Esophagus squamous epithelium (tissue), 5 donors: ENCODE measurements at places on chromosomes 5 and 9.

GRCh38 chr5:111511831-111512374 lies 432 bp downstream of the STARD4 start:
- DNase-seq = no peak

DNA sequence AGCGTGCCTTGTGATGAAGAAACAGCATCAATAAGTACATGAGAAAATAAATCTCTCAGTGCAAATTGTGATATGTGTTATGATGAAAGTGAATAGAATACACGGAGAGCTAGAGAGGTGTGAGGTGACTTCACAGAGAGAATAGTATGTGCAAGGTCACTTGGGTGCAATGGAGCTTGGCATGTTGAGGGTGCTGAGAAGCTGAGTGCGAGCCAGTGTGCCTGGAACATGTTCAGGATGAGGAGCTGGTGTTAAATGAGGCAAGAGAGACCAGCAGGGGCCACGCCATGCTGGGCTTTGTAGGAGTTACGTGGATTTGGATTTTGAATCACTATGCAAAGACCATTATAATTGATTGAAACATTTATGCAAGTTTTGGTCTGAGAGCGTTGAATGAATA lies 12.8 kb upstream of the RPS23 start:
- DNase-seq = no peak

DNA sequence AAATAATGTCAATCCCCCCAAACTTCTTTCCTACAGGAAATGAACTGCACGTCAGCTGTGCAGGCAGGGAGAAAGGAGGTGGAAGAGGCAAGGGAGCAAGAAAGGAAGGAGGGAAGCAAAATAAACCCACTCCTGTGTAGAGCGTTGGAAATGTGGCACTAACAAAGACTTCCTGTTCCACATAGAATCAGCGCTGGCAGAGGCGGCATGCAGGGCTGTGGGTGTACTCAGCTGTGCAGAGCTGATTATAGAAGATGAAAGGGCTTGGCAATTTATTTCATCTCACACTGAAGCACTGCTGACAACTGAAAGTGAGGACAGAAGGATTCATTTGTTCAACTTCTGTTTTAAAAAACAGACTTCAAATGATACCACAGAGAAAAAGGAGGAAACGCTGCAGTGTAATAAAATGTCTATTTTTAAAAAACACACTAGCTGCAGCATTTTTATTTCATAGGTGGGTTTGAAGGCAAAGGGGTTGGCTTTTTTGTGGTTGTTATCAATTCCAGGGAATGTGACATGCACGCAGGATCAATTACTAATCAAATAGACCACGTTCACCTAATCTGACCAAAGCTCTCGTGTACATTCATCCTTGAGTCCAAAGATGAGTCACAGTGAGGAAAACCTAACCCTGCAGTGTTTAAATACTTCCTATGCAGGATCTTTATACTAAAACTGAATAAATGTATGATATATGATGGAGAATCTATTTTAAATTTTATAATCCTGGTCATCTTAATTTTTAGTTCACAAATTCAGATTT lies 583.5 kb downstream of the ZNF608 start:
- DNase-seq = no peak

DNA sequence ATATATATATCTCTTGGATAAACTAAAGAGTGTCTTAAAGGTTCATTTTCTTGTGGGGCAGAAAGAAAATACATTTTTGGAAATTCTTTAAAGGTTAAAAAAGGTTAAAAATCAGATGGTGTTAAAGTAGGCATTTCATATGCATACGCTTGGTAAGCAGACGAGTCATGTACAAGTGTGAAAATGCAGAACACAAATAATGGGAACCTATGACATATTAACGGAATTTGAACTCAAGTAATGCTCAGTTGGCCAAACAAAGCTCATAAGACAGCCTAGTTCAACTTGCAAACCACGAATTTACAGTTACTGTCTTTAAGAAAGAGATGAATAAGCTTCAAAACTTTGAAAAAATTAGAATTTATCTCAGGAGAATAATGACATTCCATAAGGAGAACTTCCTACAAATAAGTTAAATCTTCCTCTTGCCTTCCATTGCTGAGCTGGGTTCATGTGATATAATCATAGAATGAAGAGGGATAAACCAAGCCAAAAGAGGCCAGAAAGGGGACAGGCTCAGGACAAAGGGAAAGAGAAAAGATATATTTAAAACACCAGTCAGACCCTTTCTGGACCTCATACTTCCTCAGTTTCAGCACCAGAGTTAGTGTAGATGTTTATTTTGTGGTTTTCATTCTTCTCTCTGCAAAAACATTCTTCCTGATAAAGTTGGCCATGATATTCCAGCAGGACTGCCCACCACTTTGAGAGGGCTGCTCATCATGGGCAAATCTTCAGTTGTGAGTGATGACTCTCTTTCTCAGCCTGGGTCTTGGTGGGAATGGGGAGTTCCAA lies 256.7 kb upstream of the CD180 start:
- no peak for DNase-seq

DNA sequence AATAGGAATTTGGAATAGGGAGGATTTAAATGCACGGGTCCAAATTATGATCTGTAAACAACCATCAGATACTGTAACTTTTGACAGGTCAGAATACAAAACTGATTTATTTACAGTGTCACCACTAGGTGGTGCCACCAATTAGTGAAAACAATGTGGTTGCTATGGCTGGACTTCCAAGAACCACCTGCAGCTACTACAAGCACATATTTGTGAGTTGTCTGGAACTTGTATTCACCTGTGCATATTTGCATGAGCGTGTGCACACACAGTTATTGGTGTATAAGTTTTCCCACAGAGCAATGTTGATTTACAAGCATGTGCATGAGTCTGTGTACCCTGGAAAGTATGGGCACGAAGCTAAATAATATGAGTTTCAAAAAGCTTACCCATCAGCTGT lies 3.0 kb upstream of the HRCT1 start:
- DNase-seq = no peak

DNA sequence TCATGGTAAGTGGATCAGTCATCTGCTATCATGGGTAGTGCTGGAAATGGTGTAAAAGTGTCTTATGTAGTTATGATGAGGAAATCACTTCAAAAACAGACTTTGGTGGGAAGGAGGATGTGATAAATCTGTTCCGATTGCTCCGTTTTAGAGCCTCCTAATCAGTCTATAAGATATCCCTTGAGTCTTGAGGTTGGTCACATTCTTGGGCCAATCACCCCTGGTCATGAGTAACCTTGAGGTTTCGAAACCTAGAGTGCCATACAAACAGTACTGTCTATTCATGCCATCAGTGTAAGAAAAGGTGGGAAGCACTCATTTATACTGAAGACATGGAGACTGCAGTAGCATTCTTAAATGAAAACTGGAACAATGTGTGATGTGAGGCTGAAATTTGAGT lies 45.8 kb downstream of the LRRTM2 start:
- DNase-seq = no peak

- DNase-seq = no peak
Observed at GRCh38 chr9:91494751-91495150, 71.1 kb upstream of the NFIL3 start.
